ENCODE measurements at places on chromosomes 1 and 21.

- no peak for DNase-seq
These were observed 68.7 kb downstream of the HIVEP3 start for GRCh38 chr1:41850029-41850428.

DNA sequence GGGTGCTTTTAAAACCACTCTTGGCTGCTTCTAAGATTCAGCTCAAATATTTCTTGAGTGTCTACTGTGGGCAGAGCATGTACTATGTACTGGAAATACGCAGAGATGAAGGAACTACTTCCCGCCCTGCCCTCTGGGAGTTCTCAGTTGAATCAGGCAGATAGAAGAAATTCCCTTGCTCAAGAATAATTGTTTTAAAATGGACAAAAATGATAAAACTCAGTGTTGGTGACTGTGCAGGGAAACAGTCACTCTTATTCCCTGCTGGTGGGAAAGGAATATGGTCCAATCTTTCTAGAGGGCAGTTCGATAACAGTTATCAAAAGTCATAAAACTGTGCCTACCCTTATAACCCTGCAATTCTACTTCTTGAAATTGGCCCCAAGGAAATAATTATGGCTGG lies 16.9 kb upstream of the GRHL3 start:
- DNase-seq: no peak

GRCh38 chr1:200040481-200041138 lies 13.1 kb downstream of the NR5A2 start:
- DNase-seq: peak; percentile 60

GRCh38 chr1:228007049-228007800 lies 427 bp downstream of the WNT3A start:
- DNase-seq: no peak

DNA sequence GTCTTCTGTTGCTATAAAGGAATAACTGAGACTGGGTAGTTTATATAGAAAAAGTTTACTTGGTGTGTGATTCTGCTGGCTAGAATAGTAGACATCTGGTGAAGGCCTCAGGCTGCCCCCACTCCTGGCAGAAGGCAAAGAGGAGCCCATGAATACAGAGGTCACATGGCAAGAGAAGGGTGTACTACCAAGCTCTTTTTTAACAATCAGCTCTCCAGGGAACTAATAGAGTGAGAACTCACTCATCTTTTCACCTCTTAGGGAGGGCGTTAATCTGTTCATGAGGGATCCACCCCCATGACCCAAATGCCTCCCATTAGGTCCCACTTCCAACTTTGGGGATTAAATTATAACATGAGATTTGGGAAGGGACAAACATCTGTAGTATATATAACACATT lies 9.3 kb downstream of the DTL start:
- DNase-seq: no peak

GRCh38 chr1:67921725-67922489 lies 88.6 kb upstream of the GNG12 start:
- DNase-seq: no peak

- DNase-seq: no peak
These were observed 13.4 kb downstream of the PTPN14 start for GRCh38 chr1:214537872-214538473.

GRCh38 chr1:119651133-119651532 lies 3.1 kb upstream of the ZNF697 start:
- DNase-seq: no peak

GRCh38 chr1:193741228-193741627 lies 554.8 kb upstream of the B3GALT2 start:
- no peak for DNase-seq

DNA sequence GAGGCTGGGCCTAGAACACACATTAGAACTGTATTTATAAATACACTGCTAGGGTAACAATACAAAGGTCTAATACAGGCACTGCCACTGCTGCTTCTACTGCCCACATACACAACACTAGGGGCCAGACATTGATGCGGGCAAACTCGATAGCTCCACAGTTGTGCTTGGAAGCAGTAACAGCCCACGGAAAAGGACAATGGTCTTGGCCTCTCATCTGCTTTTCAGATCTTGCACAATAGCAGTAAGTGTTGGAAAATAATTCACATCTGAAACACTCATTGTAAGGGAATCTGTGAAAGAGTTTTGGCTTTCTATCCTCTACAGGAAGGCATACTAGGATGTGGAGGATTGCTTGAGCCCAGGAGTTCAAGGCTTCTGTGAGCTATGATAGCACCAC lies 6.9 kb upstream of the SPOCD1 start:
- no peak for DNase-seq

DNA sequence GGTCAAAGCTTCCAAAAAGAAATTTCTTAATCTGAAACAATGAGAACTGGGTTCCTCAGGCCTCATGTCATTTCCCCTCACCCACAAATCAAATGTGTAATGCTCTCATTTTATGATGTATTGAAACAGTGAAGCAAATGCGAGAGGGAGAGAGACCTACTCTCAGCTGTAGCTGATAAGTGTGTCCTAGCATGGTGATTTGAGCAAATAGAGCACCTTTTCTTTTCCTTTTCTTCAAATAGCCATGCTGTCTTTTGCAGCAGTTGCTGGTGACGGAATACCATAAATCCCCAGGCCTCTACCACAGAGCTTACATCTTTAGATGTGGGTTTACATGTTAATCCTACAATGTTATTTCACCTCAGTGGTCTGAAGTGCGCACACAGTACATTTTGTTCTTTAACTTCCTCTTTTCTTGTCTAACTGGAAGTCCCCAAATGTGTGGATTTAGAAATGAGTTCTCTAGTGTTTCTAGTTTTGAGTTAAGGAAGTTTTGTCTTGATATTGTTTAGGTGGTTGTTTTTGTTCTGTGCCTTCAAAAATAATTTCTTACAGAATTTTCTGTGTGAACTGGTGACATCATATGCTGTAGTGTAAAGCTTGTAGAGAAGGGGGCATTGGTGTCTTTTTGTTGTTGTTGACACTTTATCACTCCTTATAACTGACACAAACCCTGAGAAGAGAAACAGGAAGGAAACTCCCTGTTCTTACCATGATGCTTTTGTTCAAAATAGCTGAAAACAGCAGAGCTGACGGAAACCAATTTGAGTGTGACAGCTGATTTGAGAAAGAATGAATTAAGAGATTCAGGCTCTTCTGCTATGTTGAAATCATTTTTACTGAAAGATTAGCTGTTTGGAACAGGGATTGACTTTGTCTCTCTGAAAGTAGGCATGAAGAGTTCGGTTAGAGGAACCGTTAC lies 12.2 kb downstream of the SMAP2 start:
- no peak for DNase-seq

GRCh38 chr1:160083968-160084770 lies 2.8 kb downstream of the KCNJ9 start:
- DNase-seq: peak; percentile 90

DNA sequence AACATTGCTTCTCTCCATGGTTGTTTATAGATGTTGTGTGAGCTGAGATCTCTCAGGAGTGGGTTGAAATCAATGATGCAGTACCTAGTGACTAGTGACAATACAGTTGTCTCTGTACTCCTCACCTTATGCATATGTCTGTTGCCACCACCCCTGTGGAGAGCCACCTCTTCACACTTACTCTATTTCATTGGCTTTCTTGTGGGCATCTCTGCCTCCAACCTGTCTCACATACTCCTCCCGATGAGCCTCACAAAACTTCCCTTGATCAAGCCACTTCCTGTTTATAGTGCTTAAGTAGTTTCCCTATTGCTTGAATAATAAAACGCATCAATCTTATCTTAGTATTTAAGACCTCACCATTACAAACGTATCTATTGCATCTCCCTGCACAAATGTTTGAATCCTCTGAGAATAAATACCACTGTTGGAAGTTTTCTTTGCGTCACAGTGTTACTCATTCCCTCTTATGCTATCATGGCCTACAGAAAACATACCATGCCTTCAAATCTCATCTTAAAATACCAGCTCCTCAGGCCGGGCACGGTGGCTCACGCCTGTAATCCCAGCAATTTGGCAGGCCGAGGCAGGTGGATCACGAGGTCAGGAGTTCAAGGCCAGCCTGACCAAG lies 54.7 kb upstream of the GREM2 start:
- DNase-seq: no peak

Data from body of pancreas (tissue), 4 donors.